ENCODE measurements at places on chromosomes 3 and 15.

DNA sequence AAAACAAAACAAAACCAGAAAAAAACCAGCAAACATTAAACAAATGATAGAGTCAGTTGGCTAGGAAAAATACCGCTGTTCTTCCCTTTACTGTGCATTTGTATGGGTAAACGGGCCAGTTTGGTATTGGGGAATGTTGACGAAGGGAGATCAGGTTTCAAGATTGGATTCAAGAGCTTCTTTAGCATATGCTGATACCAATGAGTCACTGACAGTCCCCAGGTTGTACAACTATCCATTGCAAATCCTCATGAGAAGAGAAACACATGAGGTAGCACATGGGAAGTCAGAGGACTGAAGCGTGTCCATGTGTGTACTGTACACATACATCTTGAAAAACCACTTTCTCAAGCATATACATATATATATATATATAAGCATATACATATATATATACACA is 25.6 kb downstream of the TIGIT start:
- peak; percentile 46 for DNase-seq

GRCh38 chr3:30314757-30315325 is 291.6 kb upstream of the TGFBR2 start:
- no peak for DNase-seq

DNA sequence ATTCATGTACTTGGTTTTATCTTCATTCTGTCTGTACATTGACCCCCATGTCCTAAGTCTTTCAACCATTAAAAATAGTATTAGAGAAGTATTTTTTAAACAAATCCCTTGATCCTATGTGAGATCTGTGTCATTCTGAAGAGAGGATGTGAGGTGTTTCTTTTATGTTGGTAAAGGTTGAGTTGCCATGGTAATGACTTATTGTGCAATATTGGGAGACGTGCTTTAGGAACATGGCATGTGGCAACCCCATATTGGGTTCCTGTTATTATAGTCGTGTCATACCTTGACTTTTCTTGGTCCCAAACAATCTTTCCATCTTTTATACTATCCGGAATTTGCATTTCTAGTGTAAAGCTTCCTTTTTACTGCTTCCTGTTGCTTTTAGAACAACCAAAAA is 203.1 kb downstream of the KCNAB1 start:
- DNase-seq = no peak

GRCh38 chr15:29636921-29637320 is 185.3 kb downstream of the TJP1 start:
- DNase-seq = no peak

DNA sequence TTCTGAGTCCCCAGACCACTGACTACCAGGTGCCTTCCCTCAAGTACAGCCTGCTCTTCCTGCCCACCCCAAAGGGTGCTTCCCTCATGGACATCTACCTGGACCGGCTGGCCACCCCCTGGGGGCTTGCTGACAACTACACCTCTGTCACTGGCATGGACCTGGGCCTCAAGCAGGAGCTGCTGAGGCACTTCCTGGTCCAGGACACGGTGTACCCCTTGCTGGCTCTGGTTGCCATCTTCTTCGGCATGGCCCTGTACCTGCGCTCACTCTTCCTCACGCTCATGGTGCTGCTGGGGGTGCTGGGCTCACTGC is 9.3 kb downstream of the DISP2 start:
- DNase-seq = no peak

GRCh38 chr3:185717121-185717520 is 107.7 kb downstream of the IGF2BP2 start:
- peak; percentile 86 for DNase-seq

DNA sequence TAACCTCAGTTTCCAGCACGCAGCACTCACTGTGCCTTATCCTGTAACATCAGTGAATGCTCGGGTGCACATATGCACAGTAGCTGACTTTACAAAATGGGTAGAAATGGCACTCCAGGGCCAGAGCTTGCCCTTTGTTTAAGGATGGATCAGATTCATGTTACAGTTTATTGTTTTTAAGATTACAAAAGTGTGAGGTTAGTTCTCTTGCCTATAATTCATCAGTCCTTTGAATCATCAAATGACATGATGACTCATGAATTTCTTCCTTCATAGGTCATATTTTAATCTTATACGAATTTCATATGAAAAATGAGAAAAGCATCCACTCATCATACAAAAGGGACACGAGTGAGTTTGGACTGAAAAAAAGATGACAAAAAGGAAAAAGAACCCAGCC is 545.3 kb downstream of the GBE1 start:
- peak; percentile 90 for DNase-seq

- no peak for DNase-seq
Observed at GRCh38 chr15:89769366-89769765, 6.8 kb upstream of the MESP2 start.

GRCh38 chr15:95958382-95958781 is 372.1 kb upstream of the NR2F2 start:
- no peak for DNase-seq

- no peak for DNase-seq
Observed at GRCh38 chr3:57057351-57057750, 3.1 kb upstream of the SPATA12 start.

GRCh38 chr3:129305592-129306091 is 27.0 kb downstream of the HMCES start:
- peak; percentile 62 for DNase-seq

DNA sequence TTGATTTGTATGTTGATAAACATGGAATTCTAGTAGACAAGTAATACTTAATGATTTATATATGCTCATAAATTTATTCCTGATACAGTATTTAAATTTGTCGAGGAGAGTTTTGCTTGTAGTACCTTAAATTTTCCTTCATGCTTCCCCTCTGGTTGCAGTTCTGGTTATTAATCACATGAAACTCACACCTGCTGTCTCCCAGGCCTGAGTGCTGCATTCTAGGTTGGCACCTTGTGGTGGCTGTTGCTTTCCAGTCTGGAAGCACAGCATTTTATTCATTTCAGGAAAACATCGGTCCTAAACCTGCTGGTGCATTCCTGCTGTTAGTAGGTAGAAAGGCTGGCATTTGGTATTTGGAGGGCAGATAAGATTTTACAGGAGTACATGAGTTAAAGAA is 44.9 kb downstream of the ATP1B3 start:
- no peak for DNase-seq

GRCh38 chr15:34119291-34119690 is 17.4 kb downstream of the PGBD4 start:
- peak; percentile 24 for DNase-seq

DNA sequence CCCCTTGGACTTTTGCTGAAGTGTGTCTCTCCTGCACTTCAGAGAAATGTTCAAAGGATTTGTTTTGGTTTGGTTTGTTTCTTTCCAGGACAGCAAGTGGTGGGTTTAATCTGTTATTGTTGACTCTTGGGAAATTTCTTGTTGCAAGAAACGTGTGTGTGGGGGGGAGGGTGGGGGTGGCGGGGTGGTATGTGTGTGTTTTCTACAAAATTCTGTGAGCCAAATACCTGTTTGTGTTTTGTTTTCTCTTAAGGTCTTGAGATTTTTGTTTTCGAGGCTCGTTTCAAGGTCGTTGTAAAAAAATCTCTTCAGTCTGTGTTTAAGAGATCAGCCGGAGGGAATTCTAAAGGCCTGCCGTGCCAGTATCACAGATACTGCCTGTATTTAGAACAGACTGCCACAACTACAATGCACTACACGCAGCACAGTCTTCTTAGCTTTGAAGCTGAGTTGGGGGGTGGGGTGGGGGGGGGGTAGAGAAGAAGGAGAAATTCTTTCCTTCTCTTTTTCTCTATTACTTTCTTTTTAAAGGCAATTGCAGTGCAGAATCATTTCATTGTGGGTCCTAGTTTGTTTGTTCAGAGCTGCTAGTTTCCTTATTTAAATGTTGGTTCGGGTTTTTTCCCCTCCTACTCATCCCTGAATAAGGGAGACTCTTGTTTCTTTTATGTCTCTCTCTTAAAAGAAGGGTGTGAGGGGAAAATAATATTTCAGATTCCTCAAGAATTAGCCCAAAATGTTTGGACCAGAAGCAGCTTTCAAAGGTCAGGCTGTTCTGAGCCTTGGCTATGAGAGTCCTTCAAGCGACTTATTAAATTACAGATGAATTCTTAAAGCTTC is 1.4 kb upstream of the BCL6 start:
- no peak for DNase-seq

- DNase-seq = no peak
Observed at GRCh38 chr3:189862385-189862998, 231.3 kb downstream of the TP63 start.

DNA sequence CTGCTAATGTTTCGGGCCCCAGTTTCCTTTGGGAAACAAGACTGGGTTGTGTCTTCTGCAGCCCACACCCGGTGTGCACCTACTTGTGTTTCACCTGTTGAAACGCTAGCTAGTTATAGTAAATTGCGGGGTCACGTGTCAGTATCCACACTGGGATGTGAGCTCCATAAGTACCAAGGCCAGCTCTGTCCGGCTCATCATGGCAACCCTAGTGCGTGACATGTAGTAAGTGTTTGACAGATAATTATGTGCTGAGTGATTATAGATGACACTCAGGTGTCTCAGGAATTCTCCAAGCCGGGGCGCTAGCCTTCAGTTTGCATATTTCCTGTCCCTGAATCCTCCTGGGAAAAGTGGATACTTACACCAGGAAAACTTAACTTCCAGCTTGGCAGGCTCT is 12.8 kb downstream of the APOD start:
- no peak for DNase-seq

DNA sequence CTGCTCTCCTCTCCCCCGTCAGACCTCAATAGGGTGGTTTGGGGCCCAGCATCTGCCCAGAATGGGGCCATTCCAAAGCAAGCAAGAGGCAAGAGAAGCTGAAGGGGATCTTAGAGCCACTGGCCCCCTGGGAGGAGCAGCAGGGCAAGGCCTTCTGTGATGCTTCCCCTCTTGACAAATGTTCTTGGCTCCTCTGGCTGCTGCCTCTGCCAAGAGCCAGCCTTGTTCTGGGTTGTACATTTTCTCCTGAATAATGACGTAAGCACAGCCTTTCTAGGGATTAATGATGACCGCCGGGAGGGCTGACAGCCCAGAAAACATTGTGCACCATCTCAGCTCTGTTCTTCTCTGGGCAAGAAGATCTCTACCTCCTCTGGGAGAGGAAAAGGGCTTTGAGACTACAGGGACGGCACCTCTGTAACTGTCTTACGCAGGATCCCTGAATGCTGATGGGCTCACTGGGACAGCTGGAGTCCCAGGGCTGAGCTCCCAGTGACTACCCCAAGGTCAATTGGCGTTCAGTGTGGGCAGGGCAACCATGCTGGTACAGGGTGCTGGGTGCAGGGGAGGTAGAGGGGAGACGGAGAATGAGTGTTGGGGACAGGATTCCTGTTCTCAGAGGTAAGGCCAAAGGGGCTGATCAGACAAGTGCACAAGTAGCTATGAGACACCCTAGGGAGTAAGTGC is 253.3 kb downstream of the FAM43A start:
- no peak for DNase-seq

DNA sequence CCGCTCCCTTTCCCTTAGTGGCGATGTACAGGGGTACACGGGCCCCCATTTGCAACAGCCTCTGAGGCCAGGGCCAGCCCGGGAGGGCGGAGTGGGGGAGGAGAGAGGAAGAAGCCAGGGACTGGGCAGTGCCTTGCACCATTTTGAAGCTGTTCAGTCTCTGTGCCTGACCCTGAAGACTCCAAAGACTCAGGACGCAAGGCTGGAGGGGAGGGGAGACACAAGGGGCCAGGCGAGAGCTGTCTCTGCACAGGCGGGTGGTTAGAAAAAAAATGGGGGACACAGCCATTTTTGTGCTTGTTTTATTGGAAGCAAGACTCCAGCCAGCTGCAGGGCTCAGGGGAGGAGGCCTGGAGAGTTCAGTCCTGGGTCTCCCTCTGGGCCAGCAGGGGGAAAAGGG is 1.6 kb downstream of the RPP25 start:
- no peak for DNase-seq

DNA sequence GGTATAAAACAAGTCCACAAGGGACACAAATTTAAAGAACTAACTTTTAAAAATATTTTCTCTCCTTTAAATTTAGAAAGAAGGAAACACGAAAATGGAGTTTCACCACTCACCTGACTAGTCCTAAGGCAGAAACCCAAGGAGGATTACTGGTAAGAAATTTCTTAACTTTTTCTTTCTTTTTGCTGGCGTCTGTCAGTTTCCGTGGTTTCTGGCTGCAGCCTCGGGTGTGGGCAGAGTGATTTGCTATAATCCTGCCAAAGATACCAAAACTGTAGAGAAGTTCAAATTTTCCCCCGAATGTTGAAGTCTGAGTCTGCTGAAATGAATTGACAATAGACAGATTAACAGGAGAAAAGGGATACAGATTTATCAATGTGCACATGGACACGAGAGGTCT is 843.6 kb upstream of the ALCAM start:
- DNase-seq = no peak

DNA sequence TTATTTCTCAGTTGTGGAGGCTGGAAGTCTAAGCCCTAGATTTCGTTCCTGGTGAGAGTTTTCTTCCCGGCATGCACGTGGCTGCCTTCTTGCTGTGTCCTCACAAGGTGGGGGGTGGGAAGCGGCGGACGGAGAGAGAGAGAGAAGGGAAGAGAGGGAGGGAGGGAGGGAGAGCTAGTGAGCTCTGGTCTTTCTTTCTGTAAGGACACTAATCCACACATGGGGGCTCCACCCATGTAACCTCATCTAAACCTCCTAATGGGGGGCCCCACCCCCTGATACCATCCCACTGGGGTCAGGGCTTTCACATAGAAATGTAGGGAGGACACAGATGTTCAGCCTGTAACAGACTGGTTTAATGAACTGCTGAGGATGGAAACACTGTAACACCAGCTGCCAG is 7.3 kb downstream of the FBLN2 start:
- no peak for DNase-seq

- DNase-seq = no peak
Observed at GRCh38 chr3:126438746-126439145, 36.9 kb downstream of the ZXDC start.

DNA sequence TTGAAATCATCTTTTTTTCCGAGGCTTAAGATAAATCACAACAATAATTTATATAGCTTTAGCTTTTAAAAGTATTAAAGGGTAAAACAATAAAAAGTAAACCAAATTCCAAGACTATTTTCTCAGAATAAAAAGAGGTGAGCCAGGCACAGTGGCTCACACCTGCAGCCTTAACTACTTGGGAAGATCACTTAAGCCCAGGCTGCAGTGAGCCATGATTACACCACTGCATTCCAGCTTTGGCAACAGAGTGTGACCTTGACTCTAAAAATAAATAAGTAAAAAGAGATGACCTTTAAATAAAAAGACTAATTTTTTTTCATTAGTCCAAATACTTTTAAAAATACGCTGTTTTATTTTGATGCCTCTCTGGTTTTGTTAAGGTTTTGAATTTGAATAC is 54.4 kb downstream of the C3orf80 start:
- no peak for DNase-seq

DNA sequence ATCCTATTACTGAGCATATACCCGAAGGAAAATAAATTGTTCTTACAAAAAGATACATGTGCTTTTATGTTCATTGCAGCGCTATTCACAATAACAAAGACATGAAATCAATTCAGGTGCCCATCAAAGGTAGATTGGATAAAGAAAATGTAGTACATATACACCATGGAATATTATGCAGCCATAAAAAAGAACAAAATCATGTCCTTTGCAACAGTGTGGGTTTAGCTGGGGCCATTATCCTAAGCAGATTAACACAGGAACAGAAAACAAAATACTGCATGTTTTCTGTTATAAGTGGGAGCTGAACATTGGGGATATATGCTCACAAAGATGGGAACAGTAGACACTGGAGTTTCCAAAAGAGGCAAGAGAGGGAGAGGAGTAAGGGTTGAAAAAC is 42.5 kb downstream of the SGO1 start:
- no peak for DNase-seq

GRCh38 chr3:159008401-159008800 is 206.5 kb downstream of the MFSD1 start:
- DNase-seq = no peak

All from fibroblast of skin of back (primary cell).